ENCODE measurements at places on chromosomes 1 and 21.
A peak's percentile ranks its signal among the peaks of the same experiment; 100 is the strongest.

DNA sequence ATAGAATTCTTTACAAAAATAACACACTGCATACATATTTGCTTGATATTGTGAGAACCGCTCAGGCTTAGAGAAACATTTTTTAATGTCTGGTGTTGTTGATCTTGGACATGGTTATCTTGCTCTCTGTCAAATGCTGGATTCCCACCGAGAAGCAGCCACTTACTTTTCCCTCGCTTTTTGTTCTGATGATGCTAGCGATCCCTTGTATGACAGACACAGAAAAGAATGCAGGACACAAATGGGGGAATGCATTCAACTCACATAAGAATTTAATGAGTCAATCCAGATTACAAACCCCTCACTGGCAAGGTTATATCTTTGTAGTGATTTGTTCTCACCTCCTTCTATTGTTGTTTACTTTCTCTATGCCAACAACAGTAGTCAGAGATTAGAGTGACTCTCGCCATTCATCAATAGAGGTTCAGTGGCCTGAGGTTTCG lies 76.8 kb upstream of the AKT3 start:
- DNase-seq: no peak

DNA sequence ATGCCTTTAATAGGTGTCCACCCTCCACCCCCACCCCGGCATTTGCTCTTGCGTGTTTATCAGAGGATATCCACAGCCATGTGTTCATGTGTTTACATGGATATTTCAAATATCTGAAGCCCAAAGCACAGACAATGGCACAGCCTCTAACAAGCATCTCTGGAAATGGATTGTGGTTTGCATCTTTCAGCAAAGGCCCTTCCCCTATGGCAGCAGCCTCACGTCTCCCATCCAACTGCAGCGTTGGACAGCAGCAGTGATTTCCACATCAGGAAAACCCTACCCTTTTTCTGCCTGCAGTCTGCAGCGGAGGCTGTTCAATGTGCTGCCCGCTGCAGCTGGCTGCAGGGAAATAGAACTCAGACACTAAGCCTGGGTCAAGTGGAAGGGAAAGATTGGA lies 1.6 kb downstream of the RASSF5 start:
- DNase-seq: no peak

GRCh38 chr1:239583536-239583935 lies 197.2 kb downstream of the CHRM3 start:
- no peak for DNase-seq

GRCh38 chr1:12130466-12131130 lies 36.2 kb upstream of the TNFRSF1B start:
- DNase-seq: no peak

DNA sequence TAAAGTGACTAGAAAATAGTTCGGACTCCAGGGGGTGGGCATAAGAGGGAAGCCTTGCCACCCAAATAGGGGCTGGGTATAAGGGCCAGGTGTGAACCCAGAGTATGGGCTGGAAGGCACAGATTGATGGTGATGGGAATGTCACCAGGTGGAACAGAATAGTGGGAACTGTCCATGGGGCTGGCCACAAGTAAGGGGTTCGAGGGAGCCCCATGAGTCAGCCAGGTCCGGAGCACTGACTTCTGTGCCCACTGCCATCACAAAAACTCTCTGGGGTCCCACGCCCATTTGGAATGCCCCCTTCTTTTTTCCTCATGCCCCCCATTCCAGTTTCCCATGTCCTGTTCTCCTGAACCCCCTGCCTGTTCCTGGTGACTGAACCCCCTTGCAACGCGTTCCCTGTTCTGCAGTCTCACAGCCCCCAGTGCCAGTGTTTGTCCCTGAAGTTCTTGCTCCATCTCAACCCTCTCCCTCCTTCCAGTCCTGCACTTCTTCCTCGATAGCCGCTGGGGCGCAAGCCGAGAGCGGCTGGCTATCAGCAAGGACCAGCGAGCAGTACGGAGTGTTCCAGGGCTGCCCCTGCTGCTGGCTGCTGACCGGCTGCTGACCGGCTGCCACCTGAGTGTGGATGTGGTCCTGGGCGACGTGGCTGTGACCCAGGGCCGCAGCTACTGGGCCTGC lies 7.9 kb downstream of the TRIM46 start:
- no peak for DNase-seq

DNA sequence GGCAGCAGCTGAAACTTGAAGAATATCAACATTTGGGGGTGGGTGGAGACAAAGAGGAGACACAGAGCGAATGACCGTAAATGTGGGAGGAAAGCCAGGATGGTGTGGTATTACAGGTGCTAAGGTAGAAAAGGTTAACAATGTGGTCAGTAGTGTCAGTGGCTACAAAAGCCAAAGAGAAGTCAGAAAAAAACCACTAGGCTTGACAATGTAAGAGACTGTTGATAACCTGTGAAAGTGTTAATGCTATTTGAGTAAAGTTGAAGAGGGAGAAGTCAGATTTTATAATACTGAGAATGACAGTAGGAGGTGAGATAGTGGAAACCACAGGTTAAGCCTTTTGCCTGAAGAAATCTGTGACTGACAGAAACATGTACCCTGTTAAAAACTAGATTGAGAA lies 120.8 kb downstream of the CLEC20A start:
- no peak for DNase-seq

DNA sequence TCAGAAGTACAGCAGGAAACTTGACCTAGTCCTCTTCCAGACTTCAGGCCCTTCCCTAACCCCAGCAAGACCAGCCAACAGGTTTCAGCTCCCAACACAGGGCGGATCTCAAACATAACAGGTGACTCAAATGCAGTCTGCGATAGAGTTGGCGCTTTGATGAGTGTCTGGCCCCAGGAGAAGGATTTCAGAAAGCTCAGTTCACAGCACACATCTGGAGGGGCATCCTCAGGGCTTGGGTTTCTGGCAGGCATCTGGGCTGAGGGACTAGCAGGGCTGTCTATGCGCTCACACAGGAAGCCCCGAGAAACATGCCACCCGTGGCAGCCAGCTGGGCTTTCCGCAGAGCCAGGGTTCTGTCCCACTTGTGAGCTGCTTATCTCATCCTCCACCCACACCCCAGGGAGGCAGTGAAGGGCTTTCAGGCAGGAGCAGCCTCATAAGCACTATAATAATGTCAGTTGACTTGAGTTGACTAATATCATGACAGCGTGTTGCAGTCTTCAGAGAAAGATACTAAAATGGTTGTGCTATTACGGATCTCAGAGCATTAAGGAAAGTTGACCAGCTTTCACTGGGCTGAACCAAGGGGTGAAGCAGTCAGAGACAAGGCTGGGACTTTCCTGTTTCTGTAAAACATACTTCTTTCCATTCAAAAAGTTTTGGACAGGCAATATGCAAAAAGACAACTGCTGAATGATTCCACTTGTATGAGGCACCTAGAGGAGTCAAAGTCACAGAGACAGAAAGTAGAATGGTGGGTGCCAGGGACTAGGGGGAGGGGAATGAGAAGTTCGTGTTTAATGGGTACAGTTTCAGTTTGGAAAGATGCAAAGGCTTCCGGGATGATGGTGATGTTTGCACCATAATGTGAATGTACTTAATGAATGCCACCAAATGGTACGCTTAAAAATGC lies 233.0 kb upstream of the IRF2BP2 start:
- peak; percentile 95 for DNase-seq

DNA sequence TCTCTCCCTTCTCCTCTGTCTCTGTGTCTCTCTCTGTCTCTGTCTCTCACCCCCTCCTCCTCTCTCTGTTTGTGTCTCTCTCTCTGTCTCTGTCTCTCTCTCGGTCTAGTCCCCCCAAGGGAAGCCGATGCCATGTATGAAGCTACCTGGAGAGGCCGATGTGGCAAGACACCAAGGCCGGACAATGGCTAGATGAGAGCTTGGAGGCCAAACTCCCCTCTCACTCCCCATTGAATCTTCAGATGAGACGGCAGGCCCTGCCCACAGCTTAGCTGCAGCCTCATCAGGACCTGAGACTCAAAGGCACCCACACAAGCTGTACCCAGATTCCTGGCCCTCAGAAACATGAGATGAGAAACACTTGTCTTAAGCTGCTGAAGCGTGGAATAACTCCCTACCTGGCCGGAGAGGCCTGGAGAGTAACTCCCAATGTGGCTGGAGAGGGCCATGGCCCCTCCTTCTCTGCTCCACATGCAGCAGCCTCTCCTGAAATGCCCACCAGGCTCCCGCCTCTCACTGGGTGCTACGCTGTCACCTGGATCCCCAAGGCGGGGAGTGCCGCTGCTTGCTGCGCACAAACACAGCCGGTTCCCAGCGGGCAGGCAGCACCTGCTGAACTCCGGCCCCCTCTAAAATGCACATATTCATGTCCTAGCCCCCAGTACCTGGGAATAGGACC lies 7.8 kb upstream of the ACTRT2 start:
- DNase-seq: no peak

- no peak for DNase-seq
These were observed 8.9 kb downstream of the CHI3L2 start for GRCh38 chr1:111236379-111236778.

All from activated naive CD4-positive, alpha-beta T cell treated with anti-CD3 and anti-CD28 coated beads for 36 hours (primary cell).